Hepatocyte (in vitro differentiated cells): ENCODE measurements at places on chromosomes 4 and X.
A peak's percentile ranks its signal among the peaks of the same experiment; 100 is the strongest.

DNA sequence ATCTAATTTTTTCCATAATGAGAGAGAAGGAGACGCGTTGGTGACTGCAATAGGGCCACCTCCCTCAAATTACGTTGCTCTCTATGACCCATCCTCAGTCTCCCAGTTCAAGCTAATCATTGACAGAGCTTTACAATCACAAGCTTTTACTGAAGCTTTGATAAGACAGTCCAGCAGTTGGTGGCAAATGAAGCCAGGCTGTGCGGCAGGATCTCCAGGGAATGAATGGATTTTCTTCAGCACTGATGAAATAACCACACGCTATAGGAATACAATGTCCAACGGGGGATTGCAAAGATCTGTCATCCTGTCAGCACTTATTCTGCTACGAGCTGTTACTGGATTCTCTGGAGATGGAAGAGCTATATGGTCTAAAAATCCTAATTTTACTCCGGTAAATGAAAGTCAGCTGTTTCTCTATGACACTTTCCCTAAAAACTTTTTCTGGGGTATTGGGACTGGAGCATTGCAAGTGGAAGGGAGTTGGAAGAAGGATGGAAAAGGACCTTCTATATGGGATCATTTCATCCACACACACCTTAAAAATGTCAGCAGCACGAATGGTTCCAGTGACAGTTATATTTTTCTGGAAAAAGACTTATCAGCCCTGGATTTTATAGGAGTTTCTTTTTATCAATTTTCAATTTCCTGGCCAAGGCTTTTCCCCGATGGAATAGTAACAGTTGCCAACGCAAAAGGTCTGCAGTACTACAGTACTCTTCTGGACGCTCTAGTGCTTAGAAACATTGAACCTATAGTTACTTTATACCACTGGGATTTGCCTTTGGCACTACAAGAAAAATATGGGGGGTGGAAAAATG, at the start of gene KLB:
TSS of gene KLB (plus strand) at position 168 of the 821 bp plus-strand sequence. CDS start at position 188, 20 bp downstream.
- peak; percentile 78 for DNase-seq

- DNase-seq = no peak
Measured at GRCh38 chr4:38500433-38500832, 163.6 kb upstream of the KLF3 start.

DNA sequence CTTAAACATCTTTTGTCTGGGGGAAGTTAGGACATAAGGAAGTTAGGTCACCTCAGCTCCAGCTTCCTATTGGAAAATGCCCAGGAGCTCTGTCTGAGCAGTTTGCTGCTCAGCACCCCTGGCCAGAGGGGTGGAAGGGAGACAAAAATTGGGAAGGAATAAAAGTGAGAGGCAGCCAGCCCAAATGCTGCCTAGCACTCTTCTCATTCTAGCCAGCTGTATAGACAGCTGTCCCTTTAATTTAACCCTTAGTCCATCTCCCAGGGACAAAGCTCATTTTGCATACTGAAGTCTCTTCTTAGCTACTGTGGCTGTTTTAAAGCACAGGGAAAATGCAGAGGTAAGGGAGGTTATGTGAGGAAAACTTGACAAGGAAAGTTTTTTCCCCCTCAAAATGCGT, 89.5 kb upstream of the CITED1 start:
- no peak for DNase-seq

DNA sequence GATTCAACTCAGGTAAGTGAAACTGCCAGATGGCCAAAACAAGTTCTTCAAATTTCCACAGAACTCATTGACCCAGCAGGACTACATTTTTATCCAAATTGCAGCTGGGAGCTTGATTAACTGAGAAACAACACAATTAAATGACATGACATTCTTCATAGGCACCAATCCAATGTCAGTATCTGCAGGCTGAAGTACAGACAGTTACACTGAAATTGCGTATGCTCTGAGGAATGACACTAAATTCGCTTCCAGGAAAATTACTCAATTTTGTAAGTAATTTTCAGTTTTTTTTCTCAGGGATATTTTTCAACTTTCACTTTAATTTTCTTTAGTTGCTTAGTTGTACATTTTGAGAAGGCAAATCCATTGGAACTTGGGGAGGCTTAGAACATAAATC, 4.5 kb downstream of the C1GALT1C1 start:
- DNase-seq = no peak

GRCh38 chr4:20506827-20507226, 193.4 kb upstream of the PACRGL start:
- DNase-seq = no peak

- DNase-seq = no peak
Measured at GRCh38 chr4:17757621-17758020, 23.8 kb downstream of the FAM184B start.

DNA sequence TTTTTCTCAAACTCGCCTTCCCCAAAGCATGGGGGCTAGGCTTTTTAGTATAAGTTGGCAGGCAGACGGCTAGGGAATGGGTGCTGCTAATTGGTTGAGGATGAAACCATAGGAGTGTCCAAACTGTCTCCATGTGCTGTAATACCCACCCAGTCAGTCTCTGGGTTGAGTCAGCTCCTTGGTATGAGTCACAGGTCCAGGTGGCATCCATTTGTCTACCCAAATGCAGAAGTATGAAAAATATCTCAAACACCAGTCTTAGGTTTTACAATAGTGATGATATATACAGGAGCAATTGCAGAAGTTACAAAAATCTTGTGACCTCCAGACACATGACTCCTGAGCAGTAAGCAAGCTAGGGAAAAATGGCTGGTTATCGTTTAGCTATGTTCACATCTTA, 27.4 kb upstream of the CCSER1 start:
- no peak for DNase-seq

GRCh38 chr4:133618963-133619362, 469.9 kb downstream of the PCDH10 start:
- DNase-seq = no peak

DNA sequence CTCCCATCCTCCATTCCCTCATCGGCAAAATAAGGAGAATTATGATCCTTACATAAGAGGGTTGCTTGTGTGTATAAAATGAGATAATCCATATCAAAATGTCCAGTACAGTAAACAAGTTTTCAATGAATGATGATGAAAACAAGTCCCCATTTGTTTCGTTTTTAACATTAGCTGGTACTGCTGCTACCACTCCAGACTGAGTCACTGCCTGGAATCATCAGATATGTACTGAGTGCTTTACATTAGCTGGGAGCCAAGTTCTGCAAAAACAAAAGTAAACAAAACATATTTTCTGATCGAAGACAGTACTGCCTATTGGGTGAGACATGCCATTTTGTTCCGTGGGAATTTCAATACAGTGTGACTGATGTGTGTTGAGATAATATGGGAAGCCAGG, 123.2 kb upstream of the IGFBP7 start:
- DNase-seq = peak; percentile 13

DNA sequence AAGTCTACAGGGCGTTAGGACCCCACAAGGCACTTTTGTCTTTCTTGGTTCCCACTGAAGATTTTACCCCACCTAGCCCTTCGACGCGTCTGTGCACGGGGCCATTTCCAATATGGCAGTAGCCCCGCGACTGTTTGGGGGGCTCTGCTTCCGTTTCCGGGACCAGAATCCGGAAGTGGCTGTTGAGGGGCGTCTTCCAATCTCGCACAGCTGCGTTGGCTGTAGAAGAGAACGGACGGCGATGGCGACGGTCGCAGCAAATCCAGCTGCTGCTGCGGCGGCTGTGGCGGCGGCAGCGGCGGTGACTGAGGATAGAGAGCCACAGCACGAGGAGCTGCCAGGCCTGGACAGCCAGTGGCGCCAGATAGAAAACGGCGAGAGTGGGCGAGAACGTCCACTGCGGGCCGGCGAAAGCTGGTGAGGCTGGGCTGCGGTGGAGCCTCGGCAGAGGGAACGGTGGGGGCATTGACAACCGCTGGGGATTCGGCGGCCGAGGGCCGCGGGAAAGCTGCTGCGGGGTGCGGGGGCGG, at the start of gene USP11:
TSS of gene USP11 (plus strand) at position 207 of the 530 bp plus-strand sequence. CDS start at position 242, 35 bp downstream.
- peak; percentile 83 for DNase-seq

- no peak for DNase-seq
Measured at GRCh38 chr4:165635951-165636350, 237.1 kb upstream of the TLL1 start.

GRCh38 chr4:1990348-1990645, 18.5 kb downstream of the NELFA start:
- no peak for DNase-seq

GRCh38 chr4:111562826-111563225, 582.4 kb upstream of the FAM241A start:
- no peak for DNase-seq
